ENCODE measurements at places on chromosomes 2 and 18. TPM values are rescaled to one million over a fixed set of nuclear protein-coding genes. Genes with fewer than 3 reads are reported as not detected.

The ANKZF1 gene
- total RNA-seq: 44.4 TPM

The PLCL1 gene
- not detected for total RNA-seq

The TPRKB gene
- total RNA-seq: 41.6 TPM

The SPRED2 gene
- 22.5 TPM for total RNA-seq

The CD207 gene
- not detected for total RNA-seq

The ABCB11 gene
- not detected for total RNA-seq

The ABCG5 gene
- not detected for total RNA-seq

The SCYGR4 gene
- not detected for total RNA-seq

The AQP12B gene
- total RNA-seq: not detected

The ADD2 gene
- 170 TPM for total RNA-seq

The HOXD8 gene
- total RNA-seq: not detected
